ENCODE measurements at places on chromosomes 5 and 9. TPM values are rescaled to one million over a fixed set of nuclear protein-coding genes. Genes with fewer than 3 reads are reported as not detected.

The SOWAHA gene
- total RNA-seq, result not detected

The PCDHGB4 gene
- 22.8 TPM for total RNA-seq

The S1PR3 gene
- total RNA-seq, result 46.5 TPM

The CDX1 gene
- total RNA-seq, result 0.15 TPM

The FCN2 gene
- total RNA-seq, result not detected

The TAF11L10 gene
- total RNA-seq, result not detected

The DOCK2 gene
- 0.75 TPM for total RNA-seq

Measured in smooth muscle cell of the coronary artery (primary cell).